Stimulated activated CD8-positive, alpha-beta memory T cell treated with anti-CD3 and anti-CD28 coated beads, Interleukin-2, amount 100 ng/mL, for 48 hours (primary cell): ENCODE measurements at places on chromosomes 12 and 14.
A peak's percentile ranks its signal among the peaks of the same experiment; 100 is the strongest.

DNA sequence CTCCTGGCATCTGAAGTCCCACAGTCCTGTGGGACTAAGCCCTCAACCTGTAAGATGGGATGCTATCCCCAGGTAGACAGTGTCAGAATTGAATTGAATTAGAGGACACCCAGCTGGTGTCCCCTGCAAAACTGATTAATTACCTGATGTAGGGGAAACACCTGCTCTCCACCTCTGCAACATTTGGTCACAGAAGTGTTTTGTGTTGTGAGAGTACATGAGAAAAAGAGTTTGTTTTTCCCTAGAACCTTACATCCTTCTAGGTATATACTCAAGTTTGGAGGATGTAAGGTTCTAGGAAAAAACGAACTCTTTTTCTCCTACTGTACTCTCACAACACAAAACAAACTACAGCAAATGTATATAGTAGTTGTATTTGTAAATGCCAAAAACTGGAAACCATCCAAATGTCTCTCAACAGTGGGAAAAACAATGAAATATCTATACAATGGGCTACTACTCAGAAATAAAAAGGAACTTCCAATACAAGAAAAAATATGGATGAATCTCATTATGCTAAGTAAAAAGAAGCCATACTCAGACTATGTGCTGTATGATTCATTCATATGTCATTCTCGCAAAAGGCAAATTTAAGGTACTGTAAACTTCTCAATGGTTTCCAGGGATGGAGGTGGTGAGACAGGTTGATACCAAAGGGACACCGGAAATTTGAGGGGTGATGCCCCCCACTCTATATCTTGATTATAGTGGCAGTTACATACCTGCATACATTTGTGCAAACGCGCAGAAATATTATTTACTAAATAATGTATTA lies 160.7 kb downstream of the MED13L start:
- no peak for DNase-seq

DNA sequence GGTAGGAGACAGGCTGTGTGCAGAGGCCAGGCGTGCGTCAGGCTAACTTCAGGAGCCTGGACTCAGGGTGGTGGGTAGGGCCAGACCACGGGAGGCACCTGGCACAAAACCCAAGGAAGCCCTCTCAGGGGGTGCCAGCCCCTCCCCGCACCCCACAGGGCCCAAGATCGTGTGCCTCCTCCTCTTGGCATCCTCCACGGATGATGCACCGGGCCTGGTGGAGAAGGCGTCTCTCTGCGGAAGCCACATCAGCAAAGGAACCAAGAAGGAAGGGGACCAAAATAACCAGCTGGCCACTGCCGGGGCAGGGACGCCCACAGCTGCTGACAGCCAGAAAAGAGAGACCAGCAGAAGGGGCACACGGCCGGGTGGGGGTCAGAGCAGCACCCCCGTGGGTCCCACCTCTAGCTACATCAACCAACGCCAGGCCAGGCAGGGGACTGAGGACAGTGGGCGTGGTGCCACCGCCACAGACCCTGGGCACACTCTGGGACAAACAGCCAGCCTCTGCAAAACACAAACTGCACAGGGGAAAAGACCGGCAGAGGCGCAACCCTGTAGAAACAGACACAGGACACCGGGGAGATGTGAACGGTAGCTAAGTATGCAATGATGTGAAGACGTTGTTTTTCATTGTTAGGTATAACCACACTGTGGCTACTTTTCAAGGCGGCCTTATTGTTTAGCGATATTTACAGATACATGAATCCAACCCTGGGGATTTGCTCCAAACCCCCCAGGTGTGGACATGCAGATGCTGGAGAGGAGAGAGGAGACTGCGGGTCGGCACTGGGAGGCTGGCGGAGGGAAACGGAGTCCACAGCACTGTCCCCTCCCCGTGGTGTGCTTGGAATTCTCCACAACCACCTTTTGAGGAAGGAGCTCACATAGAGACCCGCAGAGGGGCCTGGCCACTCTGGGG lies 26.1 kb upstream of the C14orf180 start:
- DNase-seq: no peak

DNA sequence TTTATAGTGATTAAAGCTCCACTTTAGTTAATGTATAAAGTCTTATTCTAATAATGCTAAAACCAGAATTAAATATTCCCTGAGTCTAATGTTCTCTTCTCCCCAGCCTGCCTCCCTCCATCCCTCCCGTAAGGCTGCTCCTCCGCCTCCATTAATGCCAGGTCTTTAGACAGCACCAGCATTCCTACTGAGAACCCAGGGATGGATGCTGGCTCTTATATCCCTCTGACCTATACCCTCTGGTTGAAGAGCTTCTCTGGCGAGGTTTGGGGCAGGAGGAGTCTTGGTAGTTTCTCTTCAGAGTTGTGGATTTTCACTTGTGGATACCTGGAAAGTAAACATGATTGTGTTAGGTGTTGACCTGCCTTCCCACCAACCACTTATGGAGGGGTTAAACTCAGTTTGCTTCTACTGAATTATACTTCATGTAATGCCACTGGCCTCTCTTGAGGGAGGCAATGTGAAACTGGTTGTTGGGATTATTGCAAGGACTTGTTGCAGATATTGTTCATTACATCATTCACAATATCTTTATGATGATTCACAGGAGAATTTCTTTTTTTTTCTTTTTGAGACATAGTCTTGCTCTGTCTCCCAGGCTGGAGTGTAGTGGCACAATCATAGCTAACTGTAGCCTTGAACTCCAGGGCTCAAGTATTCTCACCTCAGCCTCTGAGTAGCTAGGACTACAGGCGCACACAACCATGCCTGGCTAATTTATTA lies 11.1 kb upstream of the SMAGP start:
- DNase-seq: no peak

DNA sequence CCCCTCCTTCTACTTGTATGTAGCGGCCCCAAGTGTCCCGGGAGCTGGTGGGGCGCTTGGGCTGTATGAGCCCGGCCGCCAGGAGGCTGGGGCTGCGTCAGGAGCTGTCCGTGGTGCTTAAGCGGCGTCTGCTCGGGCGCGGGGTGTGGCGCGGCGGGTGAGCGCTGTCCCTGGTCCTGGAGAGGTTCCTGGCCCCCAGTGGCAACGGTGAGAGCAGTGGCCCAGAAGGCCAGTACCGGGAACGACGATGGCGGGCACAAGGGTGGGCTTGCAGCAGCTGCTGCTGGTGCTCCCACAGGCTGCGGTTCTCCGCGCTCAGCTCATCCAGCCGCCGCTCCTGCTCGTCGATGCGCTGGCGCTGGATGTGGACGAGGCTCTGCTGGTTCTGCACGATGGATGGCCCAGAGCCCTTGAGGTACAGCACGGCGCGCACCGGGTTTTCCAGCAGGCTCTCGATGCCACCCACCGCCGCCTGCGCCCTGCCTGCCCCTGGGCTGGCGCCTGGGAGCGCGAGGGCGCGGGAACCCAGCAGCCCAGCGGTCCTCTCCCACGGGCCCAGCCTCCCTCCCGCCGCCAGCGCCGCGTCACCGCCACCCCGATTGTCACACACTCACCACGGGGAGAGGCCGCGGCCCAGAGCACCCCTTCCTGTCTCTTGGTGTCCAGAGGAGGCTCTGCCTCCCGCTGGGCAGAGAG lies 41.9 kb upstream of the FKBP4 start:
- peak; percentile 56 for DNase-seq

GRCh38 chr14:101980251-101980650 lies 15.9 kb downstream of the DYNC1H1 start:
- no peak for DNase-seq

- DNase-seq: no peak
Observed at GRCh38 chr14:32596390-32596789, 267.3 kb downstream of the AKAP6 start.

DNA sequence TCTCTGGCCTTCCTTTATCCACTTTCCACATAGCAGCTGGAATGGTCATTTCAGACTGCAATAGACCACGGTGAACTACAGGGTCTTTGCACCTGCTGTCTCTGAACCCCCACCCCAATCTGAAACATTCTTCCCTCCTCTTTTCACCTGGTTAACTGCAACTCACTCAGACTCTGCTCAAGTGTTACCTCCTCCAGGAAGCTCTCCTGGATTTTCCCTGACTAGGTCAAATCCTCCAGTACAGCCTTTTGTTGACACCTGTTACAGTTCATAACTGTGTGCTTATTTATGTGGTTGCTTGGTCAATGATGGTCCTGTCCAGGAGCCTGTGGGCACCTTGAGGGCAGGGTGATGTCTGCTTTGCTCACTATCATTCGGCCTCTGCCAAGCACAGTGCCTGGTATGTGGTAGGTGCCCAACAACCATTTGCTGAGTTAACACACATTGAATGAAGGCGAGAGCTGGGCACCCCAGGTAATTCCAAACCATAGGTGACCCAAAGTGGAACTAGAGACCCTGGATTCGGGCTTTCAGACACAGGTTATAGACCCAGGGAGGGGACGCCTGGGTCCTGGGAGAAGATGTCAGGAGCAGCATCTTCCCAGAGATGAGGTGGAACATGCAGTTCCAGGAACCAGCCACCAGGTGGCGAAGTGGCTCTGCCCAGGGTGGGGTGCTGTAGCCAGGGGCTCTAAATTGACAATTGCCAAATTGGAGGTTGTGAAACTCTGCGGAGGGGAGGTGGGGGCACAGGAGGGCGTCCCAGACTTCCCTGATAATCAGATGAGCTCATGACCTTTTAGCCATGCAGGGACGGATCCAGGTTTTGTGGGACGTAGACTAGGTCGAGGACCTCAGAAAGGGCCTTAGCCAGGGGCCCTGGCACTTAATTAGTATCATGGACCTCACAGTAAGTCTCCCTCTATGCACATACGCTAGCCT lies 28.1 kb downstream of the TRPV4 start:
- DNase-seq: peak; percentile 51

DNA sequence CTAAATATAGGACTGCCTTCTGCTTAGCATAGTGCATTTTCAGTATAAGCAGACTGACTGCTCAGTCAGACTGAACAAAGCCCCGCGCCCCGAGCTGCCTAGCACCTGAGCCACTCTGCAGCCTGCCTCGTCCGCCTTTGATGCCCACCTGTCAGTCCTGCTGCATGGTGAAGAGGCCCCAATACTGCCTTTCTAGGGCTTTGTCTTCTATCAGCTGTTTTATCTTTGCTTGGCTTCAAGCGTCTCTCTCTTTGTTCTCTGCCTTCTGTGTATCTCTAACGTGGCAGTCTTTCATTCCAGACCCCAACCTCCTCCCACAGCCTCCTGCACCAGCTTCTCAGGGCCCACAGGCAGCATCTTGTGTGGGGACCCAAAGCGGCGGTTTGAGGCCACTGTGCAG lies 1001.0 kb downstream of the VRK1 start:
- no peak for DNase-seq

GRCh38 chr12:25256005-25256404 lies 5.3 kb upstream of the KRAS start:
- no peak for DNase-seq

- DNase-seq: no peak
Observed at GRCh38 chr12:19669793-19670192, 230.5 kb downstream of the AEBP2 start.

DNA sequence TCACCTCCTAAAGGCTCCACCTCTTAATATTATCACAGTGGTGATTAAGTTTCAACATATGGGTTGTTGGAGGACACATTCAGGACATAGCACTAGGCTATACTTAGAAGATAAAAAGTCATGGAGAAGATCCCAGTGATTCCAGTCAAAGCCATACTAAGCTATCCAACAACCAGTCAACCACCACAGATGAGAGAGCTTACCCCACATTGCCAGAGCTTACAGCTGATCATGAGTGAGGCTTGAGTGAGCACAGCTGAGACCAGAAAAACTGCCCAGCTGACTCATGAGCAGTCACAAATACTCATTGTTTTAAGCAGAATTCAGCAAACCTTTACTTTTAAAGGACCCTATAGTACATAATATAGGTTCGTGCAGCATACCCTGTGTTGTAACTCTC lies 85.1 kb downstream of the DRAM1 start:
- no peak for DNase-seq

GRCh38 chr14:82710267-82710841 lies 1176.7 kb upstream of the SEL1L start:
- DNase-seq: peak; percentile 27

DNA sequence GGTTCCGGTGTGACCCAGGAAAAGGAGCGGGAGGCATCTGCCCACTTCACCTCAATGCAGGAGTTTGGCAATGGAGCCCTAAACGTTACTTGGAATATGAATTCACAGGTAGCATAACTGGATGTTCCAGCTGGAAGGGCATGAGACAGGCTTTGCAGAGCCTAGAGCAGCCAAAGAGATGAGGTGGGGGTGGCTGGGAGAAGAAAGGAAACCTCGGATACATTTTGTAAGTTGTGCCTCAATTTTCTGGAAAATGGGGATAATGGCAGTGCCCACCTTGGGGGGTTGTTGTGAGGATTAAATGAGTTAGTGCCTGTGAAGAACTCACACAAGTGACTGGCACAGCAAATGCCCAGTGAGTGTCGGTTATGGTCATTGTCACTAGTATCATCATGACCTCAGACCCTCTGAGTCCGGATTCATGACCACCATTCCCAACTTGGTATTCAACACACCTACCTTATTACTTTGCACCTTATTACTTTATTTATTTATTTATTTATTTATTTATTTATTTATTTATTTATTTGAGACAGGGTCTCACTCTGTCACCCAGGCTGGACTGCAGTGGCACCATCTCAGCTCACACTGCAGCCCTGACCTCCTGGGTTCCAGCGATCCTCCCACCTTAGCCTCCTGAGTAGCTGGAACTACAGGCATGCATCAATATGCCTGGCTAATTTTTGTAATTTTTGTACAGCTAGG lies 56.0 kb downstream of the CLMN start:
- no peak for DNase-seq
